ENCODE measurements at places on chromosomes 7 and 10. TPM values are rescaled to one million over a fixed set of nuclear protein-coding genes. Genes with fewer than 3 reads are reported as not detected.
A peak's percentile ranks its signal among the peaks of the same experiment; 100 is the strongest.

The COL13A1 gene
- 3.5 TPM for polyA plus RNA-seq

The AGAP5 gene
- 5.4 TPM for polyA plus RNA-seq

The ATG9B gene
- polyA plus RNA-seq = not detected

The CYP2C18 gene
- not detected for polyA plus RNA-seq

The GPR141 gene
- not detected for polyA plus RNA-seq

The NUTM2E gene
- polyA plus RNA-seq = not detected

The GIMAP5 gene
- 3.1 TPM for polyA plus RNA-seq

The FAM25A gene
- not detected for polyA plus RNA-seq

The KLLN gene
- polyA plus RNA-seq = 0.36 TPM

The BAMBI gene
- polyA plus RNA-seq = 4.8 TPM

The OR13A1 gene
- not detected for polyA plus RNA-seq

The WDFY4 gene
- 1.9 TPM for polyA plus RNA-seq

The TEX47 gene
- not detected for polyA plus RNA-seq

DNA sequence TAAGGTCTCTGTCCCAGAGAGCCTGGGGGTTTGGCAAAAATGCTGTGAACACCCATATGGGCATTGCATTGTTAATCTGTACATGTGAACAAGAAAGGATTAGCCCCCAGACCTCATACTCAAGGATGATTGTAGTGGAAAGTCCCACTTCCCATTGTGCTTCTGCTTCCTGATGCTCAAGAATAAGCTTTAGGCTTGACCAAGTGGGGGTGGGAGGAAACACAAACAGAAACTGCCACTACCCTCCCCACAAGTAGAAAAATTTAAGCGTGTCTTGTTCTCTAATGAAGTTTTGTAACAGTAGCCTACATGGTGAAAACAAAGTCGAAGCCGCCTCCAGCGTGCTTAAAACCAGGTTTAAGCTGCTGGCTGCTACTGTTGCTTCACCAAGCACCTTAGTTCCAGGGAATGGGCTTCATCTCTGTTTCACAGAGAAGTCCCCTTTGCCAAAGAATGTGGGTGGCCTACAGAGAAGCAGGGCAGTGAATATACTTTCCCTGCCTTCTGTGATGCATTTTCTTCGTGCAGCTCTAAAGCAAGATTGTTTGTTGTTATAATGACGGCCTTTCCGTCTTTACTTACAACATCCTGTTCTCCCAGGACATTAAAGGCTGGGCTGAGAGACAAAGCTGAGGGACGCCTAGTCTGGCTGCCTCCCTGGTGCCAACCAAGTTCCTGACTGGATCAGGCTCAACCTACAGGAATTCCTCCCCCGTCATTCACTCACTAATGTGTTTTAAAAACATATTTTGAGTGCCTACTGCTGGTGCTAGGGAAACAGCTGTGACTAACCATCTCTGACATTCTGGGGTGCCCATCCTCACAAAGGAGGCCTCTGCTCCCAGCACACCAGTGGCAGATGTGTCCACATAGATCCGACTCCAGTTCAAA lies 32.1 kb upstream of the CCSER2 start:
- DNase-seq = peak; percentile 70

DNA sequence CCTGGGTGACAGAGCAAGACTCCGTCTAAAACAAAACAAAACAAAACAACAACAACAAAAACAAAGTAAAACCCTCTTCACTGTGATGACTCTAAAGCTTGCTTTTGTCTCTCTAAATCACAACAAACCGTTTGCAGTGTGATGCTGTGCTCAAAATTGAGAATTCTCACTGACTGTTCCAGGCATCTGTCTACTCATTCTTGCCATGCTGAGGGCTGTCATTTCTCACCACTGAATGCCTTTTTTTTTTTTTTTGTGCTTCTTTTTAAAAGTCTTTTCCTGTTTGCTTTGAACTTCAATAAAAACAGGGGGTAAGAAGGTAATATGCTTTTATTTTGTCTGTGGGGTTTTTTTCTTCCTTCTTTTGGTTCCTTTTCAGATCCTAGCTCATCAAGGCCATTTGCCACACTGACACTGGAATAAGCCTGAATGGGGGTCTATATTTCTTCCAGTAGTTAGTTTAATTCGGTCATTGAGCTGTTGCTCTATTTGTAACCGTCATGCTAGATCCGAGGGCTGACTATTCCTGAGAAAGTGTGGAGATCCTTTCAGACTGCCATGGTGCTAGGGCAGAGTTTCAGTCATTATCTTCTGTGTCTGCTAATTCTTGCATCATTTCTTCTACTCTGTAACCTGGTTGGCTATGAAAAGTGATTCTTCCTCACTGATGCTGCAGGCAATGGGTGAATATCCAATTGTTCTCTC lies 10.6 kb downstream of the FAS start:
- no peak for DNase-seq

DNA sequence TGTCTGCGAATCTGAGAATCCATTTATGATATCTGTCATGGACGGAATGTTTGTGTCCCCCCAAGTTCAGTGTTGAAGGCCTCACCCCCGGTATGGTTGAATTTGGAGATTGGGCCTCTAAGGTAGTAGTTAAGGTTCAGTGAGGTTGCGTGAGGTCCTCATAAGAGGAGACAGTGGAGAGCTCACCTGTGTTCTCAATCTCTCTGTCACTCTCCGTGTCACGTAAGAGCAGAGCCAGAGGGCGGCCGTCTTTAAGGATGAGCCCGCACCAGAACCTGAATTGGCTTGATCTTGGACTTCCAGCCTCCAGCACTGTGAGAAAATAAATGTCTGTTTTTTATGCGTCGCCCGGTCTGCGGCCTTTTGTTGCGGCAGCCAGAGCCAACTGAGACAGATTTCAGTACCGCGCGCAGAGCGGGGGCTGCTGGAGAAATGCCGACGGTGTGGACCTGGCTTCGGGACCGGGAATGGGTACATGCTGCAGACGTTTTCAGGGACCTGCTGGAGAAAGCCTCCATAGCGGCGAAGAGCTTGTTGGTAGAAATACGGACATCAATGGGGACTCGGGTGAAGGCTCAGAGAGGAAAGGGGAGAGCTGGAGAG lies 40.2 kb downstream of the WDR37 start:
- no peak for DNase-seq

DNA sequence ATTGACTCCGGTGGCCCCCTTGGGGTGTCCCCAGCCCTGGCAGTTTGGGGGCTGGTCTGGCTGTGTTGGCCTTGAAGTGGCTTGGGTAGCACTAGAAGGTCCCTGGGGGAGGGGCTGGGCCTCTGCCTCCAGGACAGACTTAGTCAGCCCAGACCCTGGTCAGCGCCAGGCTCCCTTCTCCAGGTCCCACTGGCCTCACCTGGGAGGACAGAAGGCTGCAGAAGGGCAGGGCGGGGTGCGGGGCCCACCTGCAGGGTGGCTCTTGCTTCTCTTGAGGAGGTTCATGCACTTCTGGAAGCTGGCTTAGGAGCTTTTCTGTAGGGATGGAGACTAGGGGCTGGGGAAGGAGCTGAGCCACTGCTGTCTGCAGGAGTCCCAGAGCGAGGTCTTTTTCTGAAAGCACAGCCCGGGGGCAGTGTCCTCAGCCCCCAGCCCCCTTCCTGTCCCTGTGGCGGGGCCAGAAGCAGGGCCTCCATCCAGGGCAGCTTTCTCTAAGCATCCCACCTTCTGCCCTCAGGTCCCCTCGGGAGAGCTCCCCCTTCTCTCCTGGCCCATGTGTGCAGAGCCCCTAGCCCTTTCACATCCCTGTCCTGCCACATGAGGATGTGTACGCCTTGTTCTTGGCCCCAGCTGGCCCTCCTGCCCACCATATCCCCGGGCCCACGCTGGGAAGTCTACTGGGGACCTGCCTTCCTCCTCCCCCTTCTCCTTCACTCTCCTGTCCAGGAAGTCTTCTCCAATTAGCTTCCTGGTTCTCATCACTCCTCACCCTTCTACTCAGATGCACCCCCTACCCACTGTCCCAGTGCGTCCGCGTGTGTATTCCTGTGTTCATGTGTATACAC lies 11.0 kb downstream of the TBATA start:
- DNase-seq = no peak

GRCh38 chr7:94332571-94332970 lies 62.1 kb upstream of the COL1A2 start:
- no peak for DNase-seq

GRCh38 chr7:135537453-135537852 lies 20.3 kb upstream of the NUP205 start:
- no peak for DNase-seq

GRCh38 chr7:97418312-97418711 lies 300.8 kb downstream of the SDHAF3 start:
- no peak for DNase-seq

- DNase-seq = no peak
Observed at GRCh38 chr10:119250641-119251314, 43.4 kb downstream of the GRK5 start.

DNA sequence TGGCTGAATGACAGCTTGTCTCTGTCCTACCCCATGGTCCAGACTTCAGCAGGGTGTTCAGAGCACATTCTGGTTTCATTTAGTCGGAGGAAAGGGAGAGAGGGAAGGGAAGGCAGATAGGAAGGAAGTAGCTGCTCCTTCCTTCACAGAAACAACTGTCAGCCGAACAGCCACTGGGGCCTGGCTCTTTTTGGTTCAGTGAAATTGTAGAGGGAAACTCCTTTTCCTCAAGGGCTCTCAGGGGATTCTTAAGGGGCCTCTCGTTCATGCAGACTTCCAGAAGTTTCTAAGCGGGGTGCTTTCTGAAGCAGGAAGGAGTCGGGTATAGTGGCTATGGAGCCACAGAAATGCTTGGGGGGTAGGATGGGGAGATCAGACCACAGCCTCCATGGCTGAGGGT lies 56.4 kb downstream of the TLL2 start:
- DNase-seq = no peak

GRCh38 chr10:119693262-119693957 lies 32.4 kb upstream of the INPP5F start:
- DNase-seq = no peak

- no peak for DNase-seq
Observed at GRCh38 chr7:133910761-133911160, 216.4 kb upstream of the LRGUK start.

DNA sequence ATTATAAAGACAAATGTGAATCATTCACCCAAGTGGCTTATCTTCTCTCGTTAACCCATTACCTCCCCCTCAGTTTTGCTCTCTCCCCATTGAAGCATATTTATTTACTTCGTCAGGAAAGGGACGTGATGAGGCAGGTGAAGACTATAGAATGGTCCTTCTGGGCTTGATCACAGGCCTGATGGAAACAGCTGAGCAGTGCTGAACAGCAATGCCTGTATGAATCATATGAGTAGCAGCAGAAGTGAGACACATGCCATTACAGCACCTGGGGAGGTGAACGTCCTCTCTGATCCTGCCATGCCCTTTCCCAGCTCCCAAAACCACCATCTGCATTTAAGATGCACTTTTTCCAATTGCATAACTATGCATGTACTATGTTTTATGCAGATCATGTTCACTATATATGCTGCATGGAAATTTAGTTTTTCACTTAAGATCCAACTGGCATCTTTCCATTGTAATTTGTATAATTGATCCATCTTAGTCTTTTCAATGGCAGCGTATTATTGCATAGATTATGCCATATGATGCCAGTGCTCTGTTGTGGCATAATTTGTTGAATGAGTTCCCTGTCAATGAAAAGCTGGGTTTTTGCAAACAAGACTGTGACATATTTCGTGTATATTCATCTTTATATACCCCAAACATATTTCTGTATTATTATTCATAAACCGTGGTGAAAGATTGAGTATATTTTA lies 105.3 kb downstream of the CXCL12 start:
- no peak for DNase-seq

DNA sequence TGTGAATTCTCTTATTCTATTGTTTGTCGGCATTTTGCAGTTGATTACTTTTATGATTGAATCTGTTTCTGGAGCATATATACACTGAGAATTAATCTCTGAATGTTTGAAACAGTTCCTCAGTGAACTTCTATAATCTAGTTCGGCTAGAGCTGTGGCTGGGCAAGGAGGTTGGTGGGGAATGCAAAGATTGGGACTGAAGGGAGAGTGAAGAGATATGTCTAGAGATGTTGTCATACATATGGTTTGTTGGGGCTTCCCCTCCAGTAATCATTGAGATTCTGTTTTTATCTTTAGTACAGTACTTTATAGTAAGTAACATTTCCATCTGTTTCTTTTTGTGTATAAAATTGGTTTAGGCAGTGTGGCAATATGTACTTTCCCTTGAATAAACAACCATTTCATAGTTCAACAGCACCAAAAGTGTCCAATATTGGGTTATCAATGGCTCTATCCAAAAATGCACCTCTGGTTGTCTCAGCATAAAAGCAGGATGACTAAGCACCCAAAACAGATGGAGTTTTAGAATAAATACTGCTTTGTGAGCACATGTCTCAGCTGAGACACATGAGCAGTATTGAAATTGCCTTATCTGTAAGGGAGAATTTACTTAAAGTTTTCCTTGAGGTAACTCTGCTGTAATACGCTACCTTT lies 36.7 kb downstream of the WAC start:
- no peak for DNase-seq

- no peak for DNase-seq
Observed at GRCh38 chr7:25132430-25132829, 7.4 kb upstream of the CYCS start.

GRCh38 chr7:134515569-134516468 lies 11.5 kb upstream of the AKR1B10 start:
- no peak for DNase-seq

- peak; percentile 80 for DNase-seq
Observed at GRCh38 chr10:28676326-28676967, 874 bp upstream of the BAMBI start.

DNA sequence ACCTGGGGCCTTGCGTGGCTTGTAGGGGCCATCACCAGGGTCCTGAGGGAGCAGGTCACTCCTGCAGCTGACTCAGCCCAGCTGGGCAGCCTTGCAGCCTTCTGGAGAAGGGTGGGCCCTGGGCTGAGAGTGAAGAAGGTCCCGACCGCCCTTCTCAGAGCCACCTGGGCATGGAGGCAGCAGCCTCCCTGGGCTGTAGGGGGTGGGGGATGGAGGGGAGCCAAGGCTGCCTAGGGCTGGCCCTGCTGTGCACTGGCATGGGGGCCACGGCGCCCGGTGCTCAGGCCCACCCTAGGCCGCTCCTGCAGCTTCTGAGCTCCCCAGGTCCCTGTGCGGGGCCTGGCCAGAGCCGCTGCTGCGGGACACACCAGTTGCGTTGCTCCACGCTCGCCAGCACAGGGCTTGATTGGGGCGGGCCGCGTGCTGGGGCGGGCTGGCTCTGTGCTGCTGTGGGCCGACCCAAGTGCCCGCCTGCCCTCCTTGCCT lies 63.6 kb upstream of the NKX6-2 start:
- DNase-seq = peak; percentile 24

GRCh38 chr10:16586358-16587138 lies 64.9 kb upstream of the C1QL3 start:
- DNase-seq = no peak

- DNase-seq = no peak
Observed at GRCh38 chr7:21942955-21943354, 2.7 kb downstream of the CDCA7L start.

DNA sequence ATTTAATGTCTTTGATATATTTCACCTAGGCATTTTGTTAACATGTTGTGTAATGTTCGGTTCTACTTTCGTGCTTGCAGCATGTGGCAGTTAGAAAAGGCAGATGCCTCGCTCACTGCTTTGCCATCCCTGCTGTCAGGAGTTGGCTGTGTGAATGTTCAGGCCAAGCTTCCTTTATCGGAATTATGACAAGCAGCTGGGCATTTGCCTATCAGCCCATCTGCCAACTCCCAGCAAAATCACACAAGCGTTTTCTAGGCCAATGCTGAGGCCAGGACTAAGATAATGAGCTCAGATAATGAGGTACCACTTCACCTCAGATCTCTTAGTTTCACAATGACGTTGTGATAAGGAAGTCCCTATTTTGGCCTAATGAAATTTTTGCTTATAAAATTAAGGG lies 212.7 kb upstream of the FAM3C start:
- DNase-seq = no peak

Measured in aorta (tissue), 5 donors.